ENCODE measurements at places on chromosomes 7 and 10.

- DNase-seq = no peak
These were observed 25.0 kb downstream of the YKT6 start for GRCh38 chr7:44225566-44226395.

GRCh38 chr7:84207025-84207424, 12.4 kb upstream of the SEMA3A start:
- no peak for DNase-seq

- no peak for DNase-seq
These were observed 54.4 kb downstream of the PKD1L1 start for GRCh38 chr7:47893721-47894365.

GRCh38 chr10:111082102-111082975, 5.5 kb downstream of the ADRA2A start:
- DNase-seq = no peak

DNA sequence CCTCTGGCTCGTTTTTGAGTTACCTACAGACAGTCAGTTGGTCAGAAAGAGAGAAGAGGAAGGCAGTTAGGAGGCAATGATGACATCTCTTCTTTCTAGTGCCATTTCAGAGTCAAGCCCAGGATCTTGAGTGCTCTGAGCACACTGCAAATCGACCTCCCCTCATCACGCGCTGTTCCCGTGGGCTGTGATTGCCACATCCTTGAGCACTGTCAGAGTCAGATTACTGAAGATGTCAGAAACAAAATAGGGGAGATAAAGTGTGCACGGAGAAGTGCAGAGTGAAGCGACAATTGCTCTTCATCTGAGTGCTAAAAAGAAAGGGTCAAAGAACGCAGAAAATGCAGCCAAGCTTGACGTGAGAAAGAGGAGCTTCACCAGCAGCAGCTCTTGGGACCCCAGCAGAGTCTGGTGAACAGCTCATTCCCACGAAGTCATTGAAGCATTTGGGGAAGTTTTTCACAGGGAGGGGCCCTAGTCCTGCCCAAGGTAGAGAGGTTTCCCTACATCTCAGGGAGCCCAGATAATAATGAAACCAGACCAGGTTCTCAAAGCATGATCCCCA, 661.7 kb upstream of the AUTS2 start:
- no peak for DNase-seq

DNA sequence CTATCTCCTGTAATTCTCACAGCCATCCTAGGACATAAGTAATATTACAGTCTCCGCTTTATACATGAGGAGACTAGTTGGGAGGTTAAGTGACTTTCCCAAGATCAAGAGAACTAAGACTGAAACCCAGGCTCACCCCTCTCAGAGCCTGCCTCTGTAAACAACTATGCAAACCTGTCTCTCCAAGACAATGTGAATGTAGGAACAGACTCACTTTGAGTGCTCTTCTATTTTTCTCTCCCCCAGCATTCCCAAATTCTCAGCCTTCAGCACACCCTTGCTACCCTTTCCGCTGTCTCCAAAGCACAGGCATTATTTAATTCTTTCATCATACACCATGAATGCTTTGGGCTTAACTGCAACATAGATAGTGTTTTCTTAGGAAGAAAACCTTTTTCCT, 13.6 kb downstream of the ACTA2 start:
- DNase-seq = no peak

GRCh38 chr7:69652947-69653701, 54.8 kb downstream of the AUTS2 start:
- DNase-seq = no peak

DNA sequence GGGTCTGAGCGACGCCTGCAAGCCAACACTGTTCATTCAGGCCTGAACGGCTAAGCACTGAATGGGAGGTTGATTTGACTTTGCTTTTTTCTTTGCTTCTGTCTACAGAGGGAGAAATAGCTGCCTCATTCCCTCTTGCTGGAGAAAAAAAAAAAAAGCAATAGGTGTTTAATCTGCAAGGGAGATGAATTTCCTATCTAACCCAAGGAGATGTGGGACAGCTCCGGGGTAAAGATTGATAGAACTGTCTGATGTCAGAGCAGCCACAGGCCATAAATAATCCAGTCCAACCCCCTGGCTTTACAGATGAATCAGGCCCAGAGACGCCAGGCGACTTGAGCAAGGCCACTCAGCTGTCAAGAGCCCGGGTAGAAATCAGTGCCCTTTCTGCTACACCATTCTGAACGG, 168.0 kb downstream of the ARHGAP12 start:
- DNase-seq = no peak

GRCh38 chr10:69513617-69514016, 59.6 kb downstream of the NEUROG3 start:
- no peak for DNase-seq

GRCh38 chr10:108894402-108895301, 1028.7 kb downstream of the XPNPEP1 start:
- no peak for DNase-seq

- no peak for DNase-seq
These were observed 4.7 kb downstream of the NPTX2 start for GRCh38 chr7:98621573-98622482.

GRCh38 chr10:28151636-28152035, 151.2 kb downstream of the MPP7 start:
- DNase-seq = no peak

GRCh38 chr10:1420661-1421362, 316.5 kb downstream of the ADARB2 start:
- DNase-seq = peak; percentile 51
